Cardiac fibroblast (primary cell): ENCODE measurements at places on chromosomes 13 and 19.

GRCh38 chr13:61463024-61463423 lies 47.4 kb upstream of the PCDH20 start:
- DNase-seq, result no peak

DNA sequence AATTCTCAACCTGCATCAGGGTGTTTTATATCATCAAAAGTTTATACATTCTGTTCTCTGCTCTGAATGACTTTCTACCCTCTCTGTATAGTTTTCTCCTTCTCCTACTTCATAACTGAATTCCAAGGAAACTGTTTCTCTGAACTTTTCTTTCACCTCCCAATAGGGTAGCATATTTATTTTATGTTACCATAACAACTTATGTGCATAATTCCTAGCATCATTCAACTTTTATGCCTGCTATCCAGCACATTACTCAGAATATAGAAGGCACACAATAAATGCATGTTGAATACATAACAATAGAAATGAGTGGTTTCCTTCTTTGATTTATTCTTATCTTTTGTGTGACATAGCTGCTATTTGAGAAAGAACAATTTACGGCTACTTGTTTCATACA lies 2385.0 kb downstream of the PCDH9 start:
- DNase-seq, result no peak

GRCh38 chr13:113437408-113438010 lies 15.8 kb downstream of the ADPRHL1 start:
- DNase-seq, result peak; percentile 9

- DNase-seq, result no peak
Observed at GRCh38 chr13:58953638-58954037, 1210.1 kb downstream of the DIAPH3 start.

DNA sequence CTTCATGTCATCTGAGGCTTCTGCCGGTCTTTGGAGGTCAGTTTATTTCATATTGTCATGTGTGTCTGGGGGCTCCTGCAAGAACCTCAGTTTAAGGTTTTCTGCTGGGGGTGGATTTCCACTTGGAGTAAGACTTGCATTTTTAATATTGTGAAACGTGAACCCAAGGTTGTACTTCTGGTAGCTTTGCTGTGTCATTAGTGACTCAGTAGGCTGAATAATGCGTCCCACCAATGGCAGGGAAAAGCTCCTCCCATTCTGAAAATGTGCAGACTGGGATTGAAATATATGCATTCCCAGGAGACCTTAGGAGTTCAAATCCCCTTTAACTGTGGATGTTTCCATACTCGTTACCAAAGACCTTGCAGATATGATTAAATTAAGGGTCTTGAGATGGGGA lies 46.2 kb downstream of the ING1 start:
- peak; percentile 92 for DNase-seq

- no peak for DNase-seq
Observed at GRCh38 chr13:31530922-31531321, 208.4 kb upstream of the RXFP2 start.

GRCh38 chr13:66429156-66429555 lies 801.0 kb downstream of the PCDH9 start:
- no peak for DNase-seq

GRCh38 chr19:30393046-30393445 lies 20.9 kb downstream of the ZNF536 start:
- no peak for DNase-seq

DNA sequence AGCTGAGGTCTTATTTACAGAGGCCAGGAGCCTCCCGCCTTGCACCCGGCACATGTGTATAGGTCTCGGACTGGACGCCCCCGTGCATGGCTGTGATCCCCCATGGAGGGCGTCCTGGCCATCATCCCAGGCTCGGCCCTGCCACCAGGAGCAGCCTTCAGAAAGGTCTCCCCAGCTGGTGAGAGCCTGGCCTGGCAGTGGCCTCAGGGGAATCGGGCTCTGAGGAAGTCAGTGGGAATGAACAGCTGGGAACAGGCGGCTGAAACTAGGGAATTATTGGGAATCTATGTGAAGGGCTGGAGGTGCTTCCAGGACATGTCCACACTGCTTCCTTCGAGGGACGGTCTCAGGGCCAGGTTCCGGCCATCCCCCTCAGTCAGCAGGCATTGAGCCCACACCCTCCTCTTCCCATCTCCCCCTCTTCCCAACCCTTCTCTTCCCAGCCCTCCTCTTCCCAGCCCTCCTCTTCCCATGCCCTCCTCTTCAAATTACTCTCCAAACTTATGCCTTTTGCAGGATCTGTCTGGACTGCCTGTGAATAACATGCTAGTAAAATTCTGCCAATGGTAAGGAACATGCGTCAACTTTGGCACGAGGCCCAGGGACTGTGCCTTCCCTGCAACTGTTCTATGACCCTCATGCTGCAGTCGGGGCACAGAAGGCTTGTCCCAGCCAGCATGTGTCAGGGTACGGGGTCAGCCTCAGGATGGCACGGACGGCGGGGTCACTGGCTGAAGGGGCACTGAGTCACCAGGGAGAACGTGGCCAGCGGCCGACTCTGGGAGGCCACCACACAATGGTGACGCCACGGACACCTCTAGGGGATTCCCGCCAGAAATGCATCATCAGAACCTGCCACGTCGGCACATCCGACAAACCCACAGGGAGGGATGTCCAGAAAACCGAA lies 24.2 kb upstream of the C13orf46 start:
- DNase-seq, result peak; percentile 69

- no peak for DNase-seq
Observed at GRCh38 chr13:102170305-102170704, 231.5 kb downstream of the FGF14 start.

DNA sequence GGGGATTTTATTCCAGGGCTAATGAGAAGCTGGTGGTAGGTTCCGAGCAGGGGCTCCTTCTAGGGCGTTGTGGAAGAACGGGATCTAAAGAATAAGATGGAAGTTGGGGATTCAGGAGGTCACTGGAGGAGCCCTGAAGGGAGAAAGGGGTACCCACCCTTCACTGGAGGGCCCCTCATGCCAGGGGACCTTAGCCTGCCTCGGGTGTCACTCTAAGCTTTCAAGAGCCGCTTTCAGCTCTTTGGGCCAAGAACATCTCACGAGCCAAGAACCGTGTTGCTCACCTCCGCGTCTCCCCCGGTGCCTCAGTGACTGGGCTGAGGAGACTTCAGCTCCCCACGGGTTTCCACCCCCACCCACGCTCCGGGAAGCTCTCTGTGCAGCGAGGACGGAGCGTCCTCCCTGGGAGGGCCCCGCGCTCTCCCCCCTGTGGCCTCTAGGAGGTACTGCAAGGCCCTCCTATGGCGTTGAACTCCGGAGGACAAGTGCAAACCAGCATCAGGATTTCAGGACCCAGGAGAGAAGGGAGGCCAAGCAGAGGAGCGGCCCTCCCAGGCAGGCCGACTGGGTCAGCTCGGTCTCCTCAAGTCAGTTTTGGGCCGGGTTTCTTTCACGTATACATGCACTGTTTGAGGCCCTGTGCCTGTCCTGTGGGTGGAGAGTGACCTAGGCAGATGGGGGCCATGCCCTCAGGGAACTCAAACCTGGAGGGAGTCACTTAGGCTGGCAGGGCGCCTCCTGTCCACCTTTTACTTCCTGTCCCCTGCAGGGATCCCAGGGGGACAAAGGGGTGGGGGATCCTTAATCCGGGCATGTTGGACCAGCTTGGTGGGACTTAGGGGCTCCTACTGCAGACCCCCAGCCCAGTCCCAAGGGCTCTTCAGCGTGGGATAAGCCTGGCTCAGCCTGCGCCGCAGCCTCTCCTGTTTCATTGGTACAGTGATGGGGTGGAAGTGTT lies 5.1 kb upstream of the KRTDAP start:
- DNase-seq, result peak; percentile 70

GRCh38 chr19:38210458-38210987 lies 13.5 kb downstream of the DPF1 start:
- DNase-seq, result no peak

- no peak for DNase-seq
Observed at GRCh38 chr13:67841071-67841470, 610.9 kb upstream of the PCDH9 start.

GRCh38 chr19:2820112-2820702 lies 539 bp downstream of the ZNF554 start:
- DNase-seq, result no peak

DNA sequence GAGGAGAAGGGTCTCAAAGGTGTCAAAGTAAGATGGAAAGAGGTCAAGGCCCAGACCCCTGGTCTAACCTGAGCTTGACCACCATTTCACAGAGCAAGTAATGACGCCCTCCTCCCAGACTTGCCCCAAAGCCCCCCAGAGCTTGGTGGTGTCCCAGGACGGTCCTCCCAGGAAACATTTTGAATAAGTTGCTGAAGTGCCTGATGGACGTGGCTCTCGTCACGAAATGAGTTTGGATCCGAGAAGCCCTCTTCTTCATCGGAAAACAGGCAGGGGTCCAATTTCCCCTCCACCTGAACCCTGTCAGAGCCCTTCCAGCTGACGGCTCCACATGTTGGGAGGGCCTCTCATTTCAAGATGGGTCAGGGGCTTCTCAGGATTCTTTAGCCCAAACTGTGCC lies 54.5 kb upstream of the TPM4 start:
- DNase-seq, result no peak
